Pancreas (tissue), 10 donors: ENCODE measurements at places on chromosomes 11 and 22.
A peak's percentile ranks its signal among the peaks of the same experiment; 100 is the strongest.

- DNase-seq: no peak
Observed at GRCh38 chr11:3959903-3960265, 104.4 kb downstream of the STIM1 start.

GRCh38 chr11:102010776-102011494 is 36.3 kb upstream of the CFAP300 start:
- no peak for DNase-seq

GRCh38 chr11:22433094-22433455 is 94.9 kb downstream of the SLC17A6 start:
- no peak for DNase-seq

DNA sequence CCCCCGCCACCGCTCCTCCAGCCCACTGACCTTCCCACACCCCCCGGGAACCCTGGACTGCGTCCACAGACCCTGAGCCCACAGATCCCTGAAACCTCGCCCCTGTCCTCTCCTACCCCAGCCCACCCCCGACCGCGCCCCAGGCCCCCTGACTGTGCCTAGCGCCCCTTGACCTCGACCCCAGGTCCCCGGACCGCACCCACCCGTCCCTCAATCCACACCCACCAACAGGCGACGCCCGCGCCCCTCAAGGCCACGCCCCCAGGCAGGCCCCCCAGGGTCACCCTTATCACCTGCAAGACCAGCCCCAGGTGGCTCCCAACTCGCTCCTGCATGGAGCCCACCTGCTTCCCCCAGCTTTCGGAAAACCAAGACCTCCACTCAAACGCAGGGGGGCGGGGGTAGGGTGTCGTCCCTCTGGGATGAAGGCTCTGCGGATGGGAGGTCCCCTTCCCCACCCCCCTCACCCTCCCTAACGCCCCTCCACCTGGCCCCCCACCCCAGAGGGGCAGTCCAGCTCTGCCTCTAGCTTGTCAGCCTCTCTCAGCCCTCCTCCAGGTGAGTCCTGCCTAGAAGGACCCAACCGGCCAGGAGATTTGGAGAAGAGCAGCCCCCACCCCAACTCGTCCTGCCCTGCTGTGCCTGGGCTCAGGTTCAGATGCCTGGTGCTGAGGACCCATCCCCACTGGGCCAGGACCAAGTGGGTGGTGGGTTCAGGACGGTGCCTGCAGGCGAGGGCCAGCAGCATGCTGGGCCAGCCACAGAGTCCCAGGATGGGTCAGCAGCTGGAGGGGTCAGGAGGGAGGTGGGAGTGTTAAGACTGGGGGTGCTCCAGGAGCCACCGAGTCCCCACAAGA is 3.1 kb upstream of the IL17REL start:
- DNase-seq: peak; percentile 26

- peak; percentile 96 for DNase-seq
Observed at GRCh38 chr11:64284962-64285884, at the start of gene GPR137. Gene GPR137 (plus strand): TSS chr11:64285848. CDS start chr11:64286525, 677 bp downstream.

- no peak for DNase-seq
Observed at GRCh38 chr22:31295831-31296657, 3.8 kb upstream of the PIK3IP1 start.

- DNase-seq: no peak
Observed at GRCh38 chr11:1670905-1671371, 26.1 kb upstream of the KRTAP5-6 start.

DNA sequence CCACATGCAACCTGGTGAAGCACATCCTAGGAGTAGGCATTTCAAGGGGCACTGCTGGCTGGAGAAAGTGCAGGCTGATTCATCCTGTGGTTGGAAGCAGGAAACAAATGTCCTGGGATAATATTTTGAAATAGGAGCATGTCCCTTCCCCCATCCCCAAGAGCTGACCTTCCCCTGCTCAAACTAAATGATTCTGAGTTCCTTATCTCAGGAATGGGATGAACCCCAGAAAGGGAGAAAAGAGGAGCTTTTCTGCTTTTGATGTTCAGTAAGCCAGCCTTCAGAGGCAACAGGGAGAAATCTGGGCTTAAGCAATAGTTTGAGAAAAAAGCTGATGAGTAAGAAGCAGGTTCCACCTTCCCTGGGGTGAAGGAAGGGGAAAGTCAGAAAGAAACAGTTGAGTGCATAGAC is 19.5 kb upstream of the SPON1 start:
- no peak for DNase-seq

DNA sequence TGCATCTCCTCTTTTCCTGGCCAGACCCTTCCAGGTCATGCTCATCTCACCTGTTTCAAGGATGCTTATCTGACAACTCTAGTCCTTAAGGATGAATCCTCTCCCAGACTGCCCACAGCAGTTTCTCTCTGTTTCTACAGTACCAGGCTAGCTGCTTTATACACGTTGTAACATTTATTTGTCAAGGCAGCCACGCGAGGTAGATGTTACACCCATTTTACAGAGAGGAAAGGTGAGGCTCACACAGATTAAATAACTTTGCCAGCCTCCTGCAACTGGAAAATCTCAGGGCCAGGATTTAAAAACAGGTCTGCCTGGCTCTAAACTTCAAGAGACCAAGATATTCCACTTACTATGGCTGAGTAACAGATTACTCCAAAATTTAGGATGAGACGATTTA is 45.7 kb upstream of the E2F8 start:
- DNase-seq: no peak

- no peak for DNase-seq
Observed at GRCh38 chr22:16783930-16784354, 41.3 kb downstream of the XKR3 start.

GRCh38 chr11:61075891-61076290 is 26.4 kb upstream of the CD5 start:
- no peak for DNase-seq

DNA sequence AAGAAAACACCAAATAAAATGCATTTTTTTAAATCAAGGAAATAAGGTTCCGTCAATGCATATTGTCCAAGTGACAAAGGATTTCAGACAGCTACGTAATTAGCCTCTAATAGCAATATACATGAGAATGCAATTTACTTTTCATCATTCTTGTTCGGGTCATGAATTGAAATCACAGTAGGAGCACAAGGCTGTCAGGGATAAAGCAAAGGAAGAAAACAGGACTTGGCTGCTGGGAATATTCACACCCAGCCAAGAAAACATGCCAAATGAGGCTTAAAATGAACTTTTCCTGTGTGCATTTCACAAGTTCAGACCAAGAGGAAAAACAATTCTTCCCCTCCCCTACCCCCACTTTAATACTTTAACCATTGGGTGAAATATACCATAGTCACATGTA is 188.6 kb downstream of the CWF19L2 start:
- DNase-seq: no peak

DNA sequence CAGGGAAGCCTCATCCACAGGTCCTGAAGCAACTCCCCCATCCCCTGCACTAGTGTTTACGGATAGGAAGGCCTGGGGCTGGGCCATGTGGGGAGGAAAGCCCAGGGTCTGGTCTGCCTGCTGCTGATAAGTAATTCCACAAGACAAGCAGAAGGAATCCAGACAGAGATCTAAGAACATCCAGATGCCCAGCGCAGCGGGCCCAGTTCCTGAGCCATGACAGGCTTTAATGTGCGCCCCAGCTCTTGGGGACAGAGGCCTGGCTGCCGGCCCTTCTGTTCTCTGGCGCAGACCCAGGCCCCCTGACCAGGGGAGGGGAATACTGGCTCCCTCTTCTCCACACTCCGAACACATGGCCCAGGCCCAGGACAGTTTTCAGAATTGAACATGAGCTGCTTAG is 28.8 kb upstream of the ETS1 start:
- DNase-seq: no peak

DNA sequence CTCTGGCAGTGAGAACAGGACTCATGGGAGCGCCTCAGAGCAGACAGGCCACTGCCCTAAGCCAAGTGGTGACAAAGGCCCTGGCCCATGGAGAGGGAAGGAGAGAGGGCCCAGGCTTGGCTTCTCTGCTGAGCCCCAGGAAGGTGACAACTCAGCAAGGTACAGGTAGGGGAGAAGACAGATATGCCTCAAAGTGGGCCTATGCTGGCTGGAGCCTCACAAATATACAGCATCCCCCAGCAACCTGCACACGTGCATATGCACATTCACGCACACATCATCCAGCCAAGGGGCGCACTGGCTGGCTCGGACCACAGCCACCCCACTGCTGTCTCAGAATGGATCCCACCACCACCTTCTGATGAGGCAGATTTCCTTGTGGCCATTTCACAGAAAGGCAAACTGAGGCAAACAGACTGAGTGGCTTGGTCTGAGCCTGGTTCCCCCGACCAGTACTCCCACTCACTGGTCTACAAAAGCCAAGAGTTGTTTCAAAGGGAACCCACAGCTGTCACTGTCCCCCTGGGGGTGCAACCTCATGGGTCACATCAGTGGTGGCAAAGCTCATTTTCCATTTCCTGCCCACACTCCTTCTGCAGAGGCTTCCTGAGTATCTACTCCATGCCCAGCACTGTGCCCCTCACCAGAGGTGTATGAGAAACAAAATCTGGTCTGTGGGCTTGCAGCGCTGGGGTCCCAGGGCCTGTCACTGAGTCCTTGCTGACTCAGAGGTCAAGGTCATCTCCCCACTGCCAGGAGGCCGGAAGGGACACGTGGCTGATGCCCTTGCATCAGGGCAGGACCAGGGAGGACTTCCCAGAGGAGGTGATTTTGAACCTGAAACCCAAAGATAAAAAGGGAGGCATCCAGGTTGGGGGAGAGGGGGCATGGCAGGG is 67.3 kb upstream of the PRR5 start:
- DNase-seq: no peak

DNA sequence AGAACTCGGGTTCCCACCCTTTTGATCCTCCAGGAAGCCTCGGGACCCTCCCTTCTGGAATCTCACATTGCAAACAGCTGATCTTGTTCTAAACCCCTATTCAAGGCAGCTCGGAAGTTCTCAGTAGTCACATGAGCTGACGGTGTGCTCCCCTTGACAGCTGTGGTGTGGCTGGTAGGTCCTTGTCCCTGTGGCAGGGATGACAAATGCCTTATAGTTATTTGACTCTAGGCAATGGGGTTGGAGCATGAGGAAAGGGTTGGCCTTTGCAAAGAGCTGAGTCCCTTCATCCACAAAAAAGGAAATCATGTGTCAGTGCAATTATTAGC is 23.6 kb downstream of the EIF4G2 start:
- DNase-seq: no peak

DNA sequence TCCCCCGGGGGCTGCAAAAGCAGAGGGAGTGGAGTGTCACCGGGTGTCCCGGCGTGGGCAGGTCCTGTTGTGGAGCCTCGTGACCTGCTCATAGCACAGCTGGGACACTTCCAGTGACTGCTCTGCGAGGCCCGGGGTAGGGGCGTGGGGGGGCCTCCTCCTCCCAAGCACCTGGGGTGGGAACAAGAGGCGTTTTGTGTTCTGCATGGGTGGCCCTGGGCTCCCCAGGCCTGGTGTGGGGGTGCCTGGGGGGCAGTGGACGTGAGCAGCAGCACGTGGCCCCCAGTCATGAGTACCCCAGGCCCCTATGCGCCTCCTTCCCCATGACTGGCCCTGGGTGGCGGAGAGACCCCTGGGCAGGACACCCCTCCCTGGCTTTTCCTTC is 104.7 kb downstream of the KCNQ1 start:
- DNase-seq: peak; percentile 0

GRCh38 chr11:26333906-26334305 is 2.0 kb downstream of the ANO3 start:
- no peak for DNase-seq

- no peak for DNase-seq
Observed at GRCh38 chr11:67299471-67300191, 3.7 kb upstream of the SSH3 start.

DNA sequence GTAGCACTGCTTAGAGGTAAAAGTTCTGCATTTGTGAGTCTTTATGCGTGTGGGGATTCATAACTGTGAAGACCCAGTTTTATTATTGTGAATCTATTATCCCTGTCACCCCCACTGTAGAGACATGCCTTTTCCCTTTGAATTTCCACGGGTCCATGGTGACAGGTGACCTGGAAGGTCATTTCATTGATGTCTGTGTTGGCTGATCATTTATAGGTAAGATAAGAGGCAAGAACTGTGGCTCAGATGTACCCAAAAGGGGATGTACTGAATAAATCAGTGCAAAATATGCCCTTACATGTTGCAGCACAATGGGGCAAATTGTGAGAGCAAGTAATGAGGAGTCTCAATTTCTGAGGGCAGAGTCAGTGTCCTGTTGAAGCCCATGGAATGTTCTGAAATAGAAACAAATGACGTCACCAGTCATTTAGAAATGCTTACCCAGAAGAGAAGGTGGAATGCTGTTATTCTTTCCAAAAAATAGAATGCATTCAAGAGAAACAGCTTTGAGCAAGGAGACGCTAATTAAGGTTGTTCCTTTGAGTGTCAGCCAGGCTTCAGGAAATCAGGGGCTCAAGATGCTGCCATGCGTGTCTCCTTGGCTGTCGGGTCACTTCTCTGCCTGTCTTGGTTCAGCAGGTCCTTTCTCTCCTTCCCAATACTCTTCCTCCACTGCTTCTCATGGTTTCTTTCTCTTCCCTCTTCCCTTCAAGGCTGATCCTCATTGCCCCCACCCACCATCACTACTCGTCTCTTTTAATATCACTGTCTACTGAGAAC is 118.7 kb upstream of the E2F8 start:
- DNase-seq: no peak

DNA sequence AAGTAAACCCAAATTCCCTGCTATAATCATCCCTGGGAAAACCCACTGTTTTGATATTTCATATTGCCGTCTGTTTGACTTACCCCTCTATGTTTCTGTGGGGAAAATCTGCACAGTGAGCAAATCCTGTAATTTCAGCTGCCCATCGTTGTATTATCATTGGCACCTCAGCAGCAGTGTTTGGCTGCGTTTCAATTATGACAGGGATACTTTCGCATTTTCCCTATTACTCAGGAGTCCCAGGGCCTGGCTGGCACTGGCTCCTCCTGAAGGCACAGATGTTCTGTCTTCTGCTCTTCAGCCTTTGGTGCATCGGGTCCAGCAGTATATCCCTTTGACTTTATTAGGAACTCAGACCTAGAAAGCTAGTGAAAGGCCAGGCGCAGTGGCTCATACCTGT is 12.2 kb upstream of the MMP12 start:
- DNase-seq: no peak

- no peak for DNase-seq
Observed at GRCh38 chr11:126137136-126137535, 74.3 kb downstream of the RPUSD4 start.

GRCh38 chr11:107856180-107856980 is 2.2 kb downstream of the SLC35F2 start:
- no peak for DNase-seq

DNA sequence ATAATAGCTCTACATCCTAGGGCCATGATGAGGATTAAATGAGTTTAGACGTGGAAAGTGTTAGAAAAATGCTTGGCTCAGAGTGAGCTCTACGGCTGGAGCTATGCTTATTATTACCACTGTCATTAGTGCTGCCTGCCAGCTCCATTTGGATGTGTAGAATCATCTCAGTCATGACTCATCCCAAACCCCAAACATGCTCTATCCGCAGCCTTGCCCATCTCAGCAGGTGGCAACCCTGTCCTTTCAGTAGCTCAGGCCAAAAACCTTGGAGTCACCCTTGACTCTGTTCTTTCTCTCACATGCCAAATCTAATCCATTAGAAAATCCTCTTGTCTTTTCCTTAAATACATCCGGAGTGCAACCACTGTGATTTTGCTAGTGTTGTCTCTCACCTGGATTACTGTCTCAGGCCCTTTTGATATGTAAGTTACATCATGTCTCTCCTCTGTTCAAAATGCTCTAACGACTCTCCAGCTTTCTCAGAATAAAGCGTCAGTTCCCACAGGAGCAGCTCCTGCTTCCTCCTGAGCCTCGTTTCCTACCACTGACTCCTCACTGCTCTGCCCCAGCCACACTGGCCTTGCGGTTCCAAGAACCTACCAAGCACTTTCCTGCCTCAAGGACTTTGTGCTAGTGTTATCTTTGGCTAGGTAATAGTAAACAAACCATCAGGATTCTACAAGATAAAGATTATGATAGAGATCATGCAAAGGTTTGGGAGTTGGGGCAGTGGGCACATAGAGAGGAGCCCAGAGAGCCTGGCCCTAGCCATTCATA is 10.5 kb upstream of the CHRM1 start:
- no peak for DNase-seq
